Activated B cell treated with CpG ODN at 0.5 μM for 24 hours (primary cell): ENCODE measurements at places on chromosomes 12 and 14.
A peak's percentile ranks its signal among the peaks of the same experiment; 100 is the strongest.

GRCh38 chr14:90535556-90536090 is 138.8 kb downstream of the CALM1 start:
- DNase-seq, result no peak

DNA sequence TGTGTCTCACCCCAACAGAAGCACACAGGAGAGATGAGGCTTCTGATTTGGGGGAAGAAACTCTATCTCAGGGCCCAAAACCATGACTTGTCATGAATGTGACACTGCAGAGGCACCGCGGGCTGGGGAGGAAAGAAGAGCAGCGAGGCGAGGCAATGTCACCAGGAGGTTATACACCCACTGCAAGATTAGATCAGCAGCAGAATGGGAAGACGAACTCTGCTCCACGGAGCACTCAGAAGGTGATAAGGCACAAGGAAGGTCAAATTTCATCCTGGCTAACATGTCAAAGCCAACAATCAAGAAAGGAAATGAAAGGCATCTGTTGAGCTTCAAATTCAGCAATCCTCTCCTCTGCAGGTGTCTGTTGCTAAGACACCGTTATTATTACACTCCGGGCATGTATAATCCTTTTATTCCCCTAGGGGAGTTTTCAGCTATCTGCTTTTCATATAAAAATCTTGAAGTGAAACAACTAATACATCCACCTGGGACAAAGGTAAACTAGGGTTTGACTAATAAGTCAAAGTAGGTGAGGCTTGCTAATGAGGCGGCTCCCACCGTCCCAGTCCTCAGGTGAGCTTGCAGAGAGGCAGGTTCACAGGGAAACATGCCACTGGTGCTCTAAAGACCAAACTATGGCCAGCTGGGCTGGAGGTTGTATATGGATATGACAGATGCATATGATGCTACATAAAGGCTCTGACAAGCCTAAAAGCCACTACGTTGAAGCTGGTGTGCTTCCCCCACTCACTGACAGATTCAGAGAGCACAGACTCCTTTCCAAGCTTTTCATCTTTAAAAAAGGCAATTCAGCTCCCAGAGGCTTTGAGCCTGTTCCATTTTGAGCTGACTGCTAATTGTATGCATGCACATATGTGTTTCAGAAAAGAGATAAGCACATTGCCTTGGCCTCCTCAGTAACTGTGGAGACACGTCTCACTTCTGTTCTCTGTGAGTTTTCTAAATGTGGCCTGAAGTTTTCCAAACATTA is 221.2 kb downstream of the NELL2 start:
- DNase-seq, result no peak

DNA sequence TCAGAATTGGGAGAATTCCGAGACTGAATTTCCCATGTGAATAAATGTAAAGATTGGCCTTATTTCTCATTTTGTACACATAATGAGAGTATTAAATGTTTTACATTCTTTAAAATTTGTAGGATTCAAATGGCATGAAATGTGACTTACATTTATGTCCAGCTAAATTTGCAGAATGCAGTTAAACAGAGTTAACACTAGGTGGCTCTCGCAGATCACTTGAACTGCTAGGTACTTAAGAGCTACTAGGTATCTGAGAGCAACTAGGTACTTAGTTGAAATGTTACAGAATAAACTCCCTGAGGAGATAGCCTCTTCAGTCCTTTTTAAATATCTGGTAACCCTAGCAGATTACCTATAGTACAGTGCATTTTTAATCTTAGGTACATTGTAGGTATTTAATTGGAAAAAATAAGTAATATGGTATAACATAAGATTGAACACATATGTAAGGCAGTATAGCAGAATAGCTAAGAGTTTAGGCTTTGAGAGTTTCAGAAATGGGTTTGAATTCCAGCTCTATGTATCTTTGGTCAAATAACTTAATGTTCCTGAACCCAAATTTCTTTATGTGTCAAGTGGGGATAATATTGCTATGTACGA is 73.8 kb downstream of the KIAA0586 start:
- no peak for DNase-seq

DNA sequence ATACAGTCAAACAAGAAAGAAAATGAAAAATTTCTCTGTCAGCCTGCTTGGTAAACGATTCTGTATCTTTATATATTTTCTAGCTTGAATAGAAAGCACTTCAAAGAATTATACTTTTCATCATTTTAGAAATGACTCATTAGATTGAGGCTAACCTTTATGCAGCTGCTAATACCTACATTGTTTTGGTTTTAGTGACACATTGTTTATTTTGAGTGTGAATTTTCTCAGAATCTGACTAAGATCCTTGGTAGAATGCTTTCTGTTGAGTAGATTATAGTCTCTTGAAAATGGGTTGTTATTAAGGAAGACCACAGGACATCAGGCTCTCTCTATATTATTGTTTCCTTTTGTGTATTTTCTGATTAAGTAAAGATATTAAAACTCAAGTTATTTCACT is at the start of gene PMCH:
Gene PMCH, minus strand, starts transcription at position 45 of the 400 bp plus-strand sequence. CDS start 63 bp downstream, outside the sequence.
- DNase-seq, result no peak

- DNase-seq, result no peak
Observed at GRCh38 chr12:124621296-124621660, 53.9 kb upstream of the NCOR2 start.

GRCh38 chr12:130919086-130919485 is 34.6 kb upstream of the ADGRD1 start:
- no peak for DNase-seq

- DNase-seq, result peak; percentile 40
Observed at GRCh38 chr12:132558861-132559623, 51.3 kb downstream of the LRCOL1 start.

DNA sequence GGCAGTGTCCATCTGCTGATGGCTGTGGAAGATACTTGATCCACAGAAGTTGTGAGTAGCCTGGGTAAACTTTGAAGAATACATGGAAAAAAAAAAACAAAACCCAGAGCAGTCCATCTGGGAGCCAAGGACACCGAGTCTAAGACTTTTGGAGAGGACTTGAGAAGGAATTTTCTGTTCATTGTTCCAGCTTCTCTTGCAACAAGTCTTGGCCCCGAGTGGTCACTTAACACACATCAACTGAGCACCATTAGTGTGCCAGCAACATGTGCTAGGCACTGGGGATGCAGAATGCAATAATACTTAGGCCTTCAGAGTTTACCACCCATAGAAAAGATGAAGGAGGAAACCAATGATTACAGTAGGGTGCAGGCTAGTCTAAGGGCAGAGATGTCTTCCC is 266.7 kb downstream of the EMP1 start:
- DNase-seq, result no peak

DNA sequence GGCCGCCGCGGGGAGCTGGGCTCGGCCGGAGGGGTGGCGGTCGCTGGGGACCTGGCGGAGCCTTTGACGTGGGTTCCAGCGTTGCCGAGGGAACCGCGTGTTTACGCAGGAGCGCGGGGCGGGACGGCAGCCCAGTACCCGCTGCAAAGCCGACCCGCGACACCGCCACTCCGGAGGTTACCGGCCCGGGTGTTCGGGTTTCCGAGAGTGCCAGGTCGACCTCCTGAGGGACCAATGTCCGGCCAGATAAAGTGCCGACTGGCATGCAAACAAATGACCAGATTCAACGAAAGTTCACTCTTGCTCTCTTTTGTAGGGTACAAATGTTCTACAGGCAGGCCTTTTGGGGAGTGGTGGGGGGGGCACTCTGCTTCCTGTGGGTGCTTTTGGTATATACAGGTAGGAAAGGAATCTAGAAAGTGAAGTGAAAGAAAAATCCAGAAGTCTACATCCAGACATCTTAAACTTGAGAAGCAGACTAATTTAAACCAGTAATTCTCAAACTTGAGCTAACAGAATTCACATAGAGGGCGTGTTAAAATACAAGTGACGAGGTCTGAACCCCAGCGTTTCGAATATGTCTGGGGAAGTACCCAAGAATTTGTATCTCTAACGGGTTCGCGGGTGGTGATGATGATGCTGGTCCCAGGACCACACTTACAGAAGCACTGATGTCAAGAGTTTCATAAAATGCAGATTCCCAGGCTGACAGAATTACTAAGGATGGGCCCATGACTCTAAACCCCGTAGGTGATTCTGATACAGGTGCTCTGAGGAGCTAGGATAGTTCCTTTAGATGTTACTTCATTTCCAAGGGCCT is at the start of gene GPR135:
Gene GPR135, minus strand, starts transcription at position 65 of the 820 bp plus-strand sequence. CDS start 154 bp downstream, outside the sequence.
- DNase-seq, result no peak

GRCh38 chr12:118472940-118473339 is 96.6 kb downstream of the SUDS3 start:
- no peak for DNase-seq

GRCh38 chr14:105859717-105860614 is 333.6 kb downstream of the TMEM121 start:
- peak; percentile 14 for DNase-seq

DNA sequence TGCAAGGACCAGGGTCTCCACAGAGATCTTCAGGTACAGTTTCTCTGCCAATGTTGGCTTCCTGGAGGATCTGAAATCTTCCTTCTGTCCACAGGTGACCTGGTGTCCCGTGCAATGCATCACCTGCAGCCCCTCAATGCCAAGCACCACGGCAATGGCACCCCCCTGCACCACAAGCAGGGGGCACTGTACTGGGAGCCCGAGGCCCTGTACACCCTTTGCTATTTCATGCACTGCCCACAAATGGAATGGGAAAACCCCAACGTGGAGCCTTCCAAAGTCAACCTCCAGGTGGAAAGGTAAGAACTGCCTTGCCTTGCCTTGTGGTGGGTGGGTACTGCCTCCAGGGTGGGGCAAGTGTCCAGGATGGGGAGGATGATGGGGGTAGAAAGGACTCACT is 141.8 kb upstream of the PWP1 start:
- DNase-seq, result no peak

GRCh38 chr12:32558903-32559302 is 120.2 kb upstream of the DNM1L start:
- no peak for DNase-seq

GRCh38 chr12:102503056-102503681 is 22.8 kb upstream of the IGF1 start:
- DNase-seq, result no peak

- DNase-seq, result no peak
Observed at GRCh38 chr12:77189901-77190416, 124.6 kb upstream of the E2F7 start.

DNA sequence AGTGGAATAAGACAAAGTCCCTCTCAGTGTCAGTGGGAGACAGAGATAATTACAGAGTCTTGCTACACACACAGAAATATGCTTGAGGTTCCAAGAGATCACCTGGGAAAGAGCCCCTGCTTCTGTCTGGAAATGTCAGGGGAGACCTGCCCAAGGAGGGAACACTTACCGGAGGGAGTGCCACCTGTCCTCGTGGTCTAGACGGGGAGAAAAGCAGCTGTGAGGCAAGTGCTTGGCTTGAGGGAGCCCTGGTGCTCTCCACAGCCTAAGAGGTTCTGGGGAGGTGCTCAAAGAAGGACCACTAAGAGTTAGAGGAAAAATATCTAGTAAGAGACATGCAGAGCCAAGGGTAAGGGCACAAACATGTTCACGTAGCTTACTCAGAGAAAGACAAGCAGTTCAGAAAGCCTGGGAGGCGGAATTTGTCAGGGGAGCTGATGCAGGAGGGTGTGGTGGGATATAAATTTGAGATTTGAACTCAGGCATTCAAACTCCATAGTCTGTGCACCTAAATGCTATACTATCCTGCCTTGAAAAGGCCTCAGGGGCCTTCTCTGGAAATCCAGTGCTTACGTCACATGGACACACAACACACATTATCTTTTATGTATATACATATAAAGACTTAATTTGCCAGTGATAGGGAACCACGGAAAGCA is 38.2 kb upstream of the GNPNAT1 start:
- DNase-seq, result no peak

GRCh38 chr12:109523504-109523903 is 46.1 kb downstream of the UBE3B start:
- DNase-seq, result no peak

DNA sequence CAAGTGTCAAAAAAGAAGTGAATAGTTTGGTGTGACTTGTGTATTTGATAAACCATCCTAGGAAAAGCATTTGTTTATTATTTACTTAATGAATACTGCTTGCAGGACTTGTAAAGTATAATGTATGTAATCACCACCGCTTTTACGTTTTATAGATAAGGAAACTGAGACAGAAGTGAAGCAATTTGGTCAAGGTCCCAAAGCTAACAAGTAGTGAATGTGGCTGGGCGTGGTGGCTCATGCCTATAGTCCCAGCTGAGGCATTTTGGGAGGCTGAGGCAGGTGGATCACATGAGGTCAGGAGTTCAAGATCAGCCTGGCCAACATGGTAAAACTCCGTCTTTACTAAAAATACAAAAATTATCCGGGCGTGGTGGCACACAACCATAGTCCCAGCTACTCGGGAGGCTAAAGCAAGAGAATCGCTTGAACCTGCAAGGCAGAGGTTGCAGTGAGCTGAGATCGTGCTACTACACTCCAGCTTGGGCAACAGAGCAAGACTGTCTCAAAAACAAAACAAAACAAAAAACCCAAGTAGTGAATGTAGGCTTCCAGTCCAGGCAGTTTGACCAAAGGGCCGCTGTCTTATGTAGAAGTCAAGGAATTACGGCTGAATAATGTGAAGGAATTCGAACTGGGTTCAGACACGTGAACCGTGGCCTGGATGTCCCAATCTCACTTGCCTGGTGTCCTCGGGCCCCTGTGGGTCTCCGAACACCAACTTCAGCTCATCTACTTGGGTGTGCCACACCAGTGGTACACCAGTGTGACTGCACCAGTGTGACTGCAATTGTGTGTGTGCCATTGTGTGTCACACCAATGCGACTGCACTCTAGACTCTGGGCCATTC is 88.3 kb upstream of the MED13L start:
- DNase-seq, result no peak

GRCh38 chr14:75456997-75457335 is 29.1 kb downstream of the JDP2 start:
- DNase-seq, result no peak

GRCh38 chr12:29229158-29229505 is 80.1 kb downstream of the FAR2 start:
- DNase-seq, result no peak

GRCh38 chr14:74983343-74983742 is 19.4 kb upstream of the EIF2B2 start:
- DNase-seq, result no peak
